ENCODE measurements at places on chromosomes 7 and 10. TPM values are rescaled to one million over a fixed set of nuclear protein-coding genes. Genes with fewer than 3 reads are reported as not detected.

STEAP1B gene
- not detected for total RNA-seq

DNA sequence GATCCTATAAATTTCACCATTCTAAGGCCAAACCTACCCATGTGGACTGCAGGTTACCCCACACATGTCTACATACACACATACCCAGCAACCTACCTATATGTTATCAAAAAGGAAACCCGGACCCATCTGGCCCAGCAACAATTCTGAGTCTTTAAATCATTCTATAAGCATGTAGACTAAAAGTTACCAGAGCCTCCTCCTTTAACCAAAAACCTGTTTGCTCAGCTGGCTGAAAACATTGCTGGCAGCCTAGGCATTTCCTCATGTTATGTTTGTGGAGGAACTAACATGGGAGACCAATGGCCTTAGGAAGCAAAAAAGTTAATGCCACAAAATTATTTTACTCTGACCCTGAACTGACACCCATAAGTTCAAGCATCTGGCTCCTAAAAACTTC lies 5.3 kb upstream of the ADCK2 start:
- DNase-seq = no peak

DNA sequence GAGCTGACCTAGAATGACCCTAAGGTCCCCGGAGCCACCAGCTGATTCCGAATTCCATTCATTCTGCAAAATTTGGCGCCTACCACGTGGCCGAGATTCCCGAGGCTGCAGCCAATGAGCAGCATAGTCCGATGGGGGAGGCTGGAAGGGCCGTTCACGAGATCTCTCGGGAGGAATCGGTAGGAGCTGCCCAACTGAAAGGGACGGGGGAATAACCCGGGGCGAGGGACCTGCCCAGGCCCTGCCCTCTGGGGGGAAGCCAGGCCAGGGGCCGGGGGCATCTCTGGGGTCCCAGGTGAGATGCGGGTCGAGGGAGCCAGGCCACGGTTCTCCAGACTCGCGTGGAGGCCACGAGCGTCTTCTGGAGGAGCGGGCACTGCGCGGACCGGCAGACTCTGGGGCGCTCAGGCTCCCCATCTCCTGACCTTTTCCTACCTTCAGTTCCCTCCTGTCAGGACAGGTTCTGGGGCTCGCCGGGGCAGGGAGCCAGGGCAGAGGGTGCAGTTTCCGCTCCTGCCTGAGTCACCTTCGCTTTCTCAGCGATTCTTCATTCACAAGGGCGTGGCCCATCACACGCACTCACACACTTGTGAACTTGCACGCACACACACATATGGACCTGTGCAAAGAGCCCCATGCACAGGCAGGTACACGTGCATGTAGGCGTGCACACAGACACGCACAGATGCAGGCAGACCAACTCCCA lies 173.4 kb downstream of the RNF216 start:
- DNase-seq = no peak

DNA sequence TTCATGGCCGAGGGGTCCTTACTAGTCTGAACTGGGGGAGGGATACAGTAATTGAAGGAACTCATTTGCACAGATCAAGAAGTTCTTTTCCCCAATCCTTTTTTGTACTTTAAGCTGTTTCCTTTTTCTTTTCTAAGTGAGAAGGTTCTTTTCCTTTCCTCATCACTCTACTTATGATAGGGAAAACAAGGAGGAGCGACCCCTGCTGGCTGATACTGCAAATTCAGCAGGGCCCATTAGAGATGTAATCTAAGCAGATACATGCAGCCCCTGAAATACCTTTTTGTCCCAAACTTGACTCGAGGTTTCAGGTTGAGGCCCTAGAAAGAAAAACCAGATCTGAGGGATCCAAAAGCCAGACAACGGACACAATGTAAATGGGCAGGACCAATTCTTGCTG lies 305.5 kb downstream of the DNAJB9 start:
- no peak for DNase-seq

STYXL1 gene
- total RNA-seq = 40.2 TPM

ARHGAP22 gene
- total RNA-seq = not detected

DNA sequence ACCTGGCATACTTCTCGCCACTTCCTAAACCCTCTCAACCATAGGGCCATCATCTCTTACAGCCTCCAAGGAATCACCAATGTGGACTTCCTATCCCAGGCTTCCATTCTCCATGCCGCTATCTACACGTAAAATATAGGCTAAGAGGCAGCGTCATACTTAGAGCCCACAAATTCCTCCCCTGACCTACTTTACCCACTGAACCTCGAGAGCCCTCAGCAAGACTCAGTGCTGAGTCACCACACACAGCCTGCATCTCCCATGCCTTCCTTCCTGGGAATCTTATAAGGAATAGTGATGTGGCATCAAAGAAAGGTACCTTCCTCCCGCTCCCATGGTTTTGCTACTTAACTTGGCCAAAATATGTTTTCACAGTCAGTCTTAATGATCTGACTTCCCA lies 435.6 kb upstream of the NFE2L3 start:
- no peak for DNase-seq

WNT2 gene
- not detected for total RNA-seq

GNGT1 gene
- total RNA-seq = not detected

UROS gene
- 43.4 TPM for total RNA-seq

DNA sequence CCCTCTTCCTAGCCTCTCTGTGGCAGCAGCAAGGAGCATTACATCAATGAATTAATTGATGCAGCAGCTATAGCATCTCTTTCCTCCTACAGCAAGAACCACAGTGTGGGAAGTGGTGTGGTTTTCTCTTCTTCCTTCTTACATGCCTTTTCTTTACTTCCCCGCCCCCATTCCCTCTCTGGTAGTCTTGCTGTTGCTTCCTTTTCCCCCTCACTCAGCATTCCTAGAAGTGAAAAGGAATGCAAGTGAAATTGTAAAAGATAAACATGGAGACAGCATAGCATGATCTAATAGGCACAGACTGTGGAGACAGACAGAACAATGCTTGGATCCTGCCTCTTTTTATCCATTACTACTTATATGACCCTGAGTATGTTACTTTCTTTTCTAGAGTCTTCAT lies 370.5 kb upstream of the BMPER start:
- no peak for DNase-seq

GRCh38 chr10:122462533-122463465 lies 1.4 kb downstream of the HTRA1 start:
- DNase-seq = no peak

DNA sequence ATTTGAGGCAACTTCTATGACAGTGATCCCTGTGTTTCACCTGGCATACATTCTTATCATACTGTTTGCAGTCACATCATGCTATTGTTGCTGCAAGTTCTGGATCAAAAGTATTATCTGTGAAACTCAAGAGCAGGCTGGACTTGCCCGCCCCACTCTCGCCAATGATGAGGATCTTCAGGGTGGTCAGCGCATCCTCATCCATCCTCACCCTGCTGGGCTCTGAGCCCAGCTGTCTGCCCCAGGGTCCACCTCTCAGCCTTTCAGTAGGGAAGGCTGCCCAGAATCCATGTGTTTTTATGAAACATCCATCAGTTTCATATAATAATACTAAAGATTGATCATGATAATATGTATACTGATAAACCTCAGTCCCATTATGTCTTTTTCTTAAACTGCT lies 55.4 kb upstream of the KIF5B start:
- DNase-seq = no peak

DNA sequence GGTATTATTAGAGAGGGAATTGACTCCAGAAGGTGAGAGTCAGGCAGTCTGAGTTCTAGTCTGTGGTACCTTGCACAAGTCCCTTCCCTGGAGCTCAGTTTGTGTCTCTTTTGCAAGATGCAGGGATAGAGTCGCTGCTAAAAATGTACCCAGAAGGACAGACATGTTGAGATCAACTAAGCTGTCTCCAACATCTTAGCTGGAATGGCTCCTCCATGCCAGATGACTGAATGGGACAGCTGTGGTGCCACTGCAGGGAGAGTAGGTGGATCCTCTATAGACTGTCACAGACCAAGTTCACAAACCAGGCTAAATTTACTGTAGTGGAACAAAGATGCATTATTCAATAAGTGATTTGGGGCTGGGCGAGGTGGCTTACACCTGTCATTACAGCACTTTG lies 120.1 kb downstream of the NEURL1 start:
- no peak for DNase-seq

- DNase-seq = no peak
Measured at GRCh38 chr10:77548157-77548556, 89.5 kb downstream of the KCNMA1 start.

DNA sequence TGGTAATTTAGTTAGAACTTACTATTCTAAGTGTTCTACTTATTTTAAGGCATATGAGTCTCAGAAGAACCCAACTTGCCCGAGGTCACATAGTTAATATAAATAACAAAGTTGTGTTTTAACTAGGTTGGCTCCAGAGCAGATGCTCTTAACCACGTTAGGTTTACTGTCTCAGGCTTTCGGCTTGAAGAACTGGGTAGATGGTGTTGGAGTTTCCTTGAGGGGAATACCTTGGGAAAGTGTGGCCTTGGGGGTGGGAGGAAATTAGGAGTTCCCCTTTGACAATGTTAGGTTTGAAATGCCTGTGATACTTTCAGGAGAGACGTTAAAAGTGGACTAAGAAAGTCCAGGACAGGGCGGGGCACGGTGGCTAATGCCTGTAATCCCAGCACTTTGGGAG lies 9.6 kb downstream of the ZNF398 start:
- DNase-seq = no peak

- no peak for DNase-seq
Measured at GRCh38 chr10:110373059-110373458, 68.3 kb upstream of the SMNDC1 start.

DDX50 gene
- 50.1 TPM for total RNA-seq

DNA sequence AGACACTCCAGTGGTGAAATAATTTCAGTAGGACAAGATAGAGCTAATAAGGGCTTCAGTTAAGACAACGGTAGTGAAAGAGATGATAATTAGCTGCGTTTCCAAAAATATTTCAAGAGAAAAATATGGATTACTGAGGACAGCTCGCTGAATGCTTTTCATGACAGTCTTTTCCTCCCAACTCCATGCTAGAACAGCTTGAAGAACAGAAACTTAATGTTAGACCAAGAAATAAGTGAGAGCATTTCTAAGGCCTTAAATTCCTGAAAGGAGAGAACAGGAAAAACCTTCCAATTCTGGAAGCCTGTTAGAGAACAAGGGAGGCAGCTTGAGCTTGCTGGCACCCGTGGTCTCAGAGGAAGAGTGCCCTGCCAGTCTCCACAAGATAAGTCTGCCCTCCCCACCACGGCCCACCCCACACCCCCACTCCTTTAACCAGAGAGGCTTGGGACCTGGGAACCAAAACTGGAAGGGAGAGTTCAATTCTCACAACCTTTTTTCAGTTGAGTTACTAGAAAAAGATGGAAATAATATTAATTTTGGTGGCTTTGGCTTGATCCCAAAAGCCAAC lies 1148.0 kb upstream of the CELF2 start:
- DNase-seq = no peak

PRKCQ gene
- 44.1 TPM for total RNA-seq

RBP4 gene
- not detected for total RNA-seq

LIPN gene
- total RNA-seq = not detected

Data from CD8-positive, alpha-beta memory T cell (primary cell).